ENCODE measurements at places on chromosomes 7 and 10. TPM values are rescaled to one million over a fixed set of nuclear protein-coding genes. Genes with fewer than 3 reads are reported as not detected.
A peak's percentile ranks its signal among the peaks of the same experiment; 100 is the strongest.

- H3K4me1 ChIP-seq: peaks cover 13% of the 10 kb centered on the region
- DNase-seq: no peak
- H3K36me3 ChIP-seq: no peaks in the 10 kb centered on the region
- no peak overlapping the region for H3K4me3 ChIP-seq
Measured at GRCh38 chr10:77320971-77321471, 316.6 kb downstream of the KCNMA1 start.

Gene FEZF1
- 20.0 TPM for total RNA-seq

DNA sequence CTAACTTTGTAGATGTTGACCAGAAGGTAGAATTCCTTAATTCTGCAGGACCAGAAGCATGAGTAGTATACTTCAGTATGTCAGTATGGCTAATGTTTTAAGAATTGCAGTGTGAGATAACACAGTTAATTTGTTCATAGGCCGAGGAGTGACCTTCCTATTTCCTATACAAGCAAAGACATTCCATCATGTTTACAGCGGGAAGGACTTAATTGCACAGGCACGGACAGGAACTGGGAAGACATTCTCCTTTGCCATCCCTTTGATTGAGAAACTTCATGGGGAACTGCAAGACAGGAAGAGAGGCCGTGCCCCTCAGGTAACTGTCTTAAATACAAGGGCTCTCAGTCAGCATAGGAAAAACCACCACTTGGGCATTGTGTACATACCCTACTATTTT lies 7.2 kb downstream of the DDX21 start:
- H3K27me3 ChIP-seq: no peaks in the 10 kb centered on the region
- H3K4me3 ChIP-seq: no peak overlapping the region
- no peak overlapping the region for H3K27ac ChIP-seq
- H3K4me1 ChIP-seq: no peaks in the 10 kb centered on the region

Gene EEPD1
- total RNA-seq: 7.8 TPM

- no peak overlapping the region for H3K4me3 ChIP-seq
- no peaks in the 10 kb centered on the region for H3K4me1 ChIP-seq
- no peaks in the 10 kb centered on the region for H3K27me3 ChIP-seq
- no peak for DNase-seq
Measured at GRCh38 chr7:19327018-19327417, 181.8 kb upstream of the FERD3L start.

GRCh38 chr7:80187279-80187678 lies 52.6 kb downstream of the GNAI1 start:
- no peak for DNase-seq
- H3K27me3 ChIP-seq: no peaks in the 10 kb centered on the region
- peak overlapping the region; percentile 56 for H3K27ac ChIP-seq
- no peaks in the 10 kb centered on the region for H3K36me3 ChIP-seq
- no peak overlapping the region for H3K4me3 ChIP-seq

Gene ARHGEF35
- 39.2 TPM for total RNA-seq

DNA sequence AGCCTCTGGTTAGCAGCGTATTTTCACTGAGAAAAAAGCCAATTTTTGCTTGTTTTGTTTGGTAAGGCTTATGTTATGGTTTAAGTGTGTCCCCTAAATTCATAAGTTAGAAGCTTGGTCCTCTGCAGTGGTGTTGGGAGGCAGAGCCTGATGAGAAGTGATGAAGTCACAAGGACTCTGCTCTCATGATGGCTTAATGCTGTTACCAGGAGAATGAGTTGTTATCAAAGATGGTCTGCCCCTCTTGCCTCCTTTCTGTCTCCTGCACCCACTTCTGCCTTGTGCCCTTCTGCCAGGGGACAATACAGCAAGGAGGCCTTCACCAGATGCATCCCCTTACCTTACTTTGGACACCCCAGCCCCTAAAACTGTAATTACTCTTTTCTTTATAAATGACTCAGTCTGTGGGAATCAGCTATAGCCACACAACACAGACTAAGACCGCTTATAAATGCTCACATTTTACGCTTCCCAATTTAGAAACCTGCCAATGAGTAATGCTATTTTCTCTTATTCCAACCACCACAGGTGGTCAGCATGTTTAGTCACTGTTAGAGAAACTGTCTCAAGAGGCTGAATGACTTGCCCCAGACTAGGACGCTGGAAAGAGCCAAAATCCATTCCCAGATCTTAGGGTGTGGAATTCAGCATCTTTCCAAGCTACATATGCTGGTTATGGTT lies 6.1 kb upstream of the PKD1L1 start:
- no peak overlapping the region for H3K4me3 ChIP-seq
- H3K36me3 ChIP-seq: peaks cover 35% of the 10 kb centered on the region
- peaks cover 36% of the 10 kb centered on the region for H3K4me1 ChIP-seq
- DNase-seq: no peak

GRCh38 chr7:10075866-10076265 lies 897.8 kb upstream of the PHF14 start:
- peaks cover 21% of the 10 kb centered on the region for H3K4me1 ChIP-seq
- H3K4me3 ChIP-seq: no peak overlapping the region
- no peak for DNase-seq

GRCh38 chr7:150401861-150402631 lies 22.9 kb downstream of the ZNF775 start:
- H3K4me1 ChIP-seq: peaks cover 81% of the 10 kb centered on the region
- H3K36me3 ChIP-seq: peaks cover 6% of the 10 kb centered on the region
- peak overlapping the region; percentile 42 for H3K4me3 ChIP-seq
- peak overlapping the region; percentile 99 for H3K27ac ChIP-seq
- H3K27me3 ChIP-seq: no peaks in the 10 kb centered on the region

DNA sequence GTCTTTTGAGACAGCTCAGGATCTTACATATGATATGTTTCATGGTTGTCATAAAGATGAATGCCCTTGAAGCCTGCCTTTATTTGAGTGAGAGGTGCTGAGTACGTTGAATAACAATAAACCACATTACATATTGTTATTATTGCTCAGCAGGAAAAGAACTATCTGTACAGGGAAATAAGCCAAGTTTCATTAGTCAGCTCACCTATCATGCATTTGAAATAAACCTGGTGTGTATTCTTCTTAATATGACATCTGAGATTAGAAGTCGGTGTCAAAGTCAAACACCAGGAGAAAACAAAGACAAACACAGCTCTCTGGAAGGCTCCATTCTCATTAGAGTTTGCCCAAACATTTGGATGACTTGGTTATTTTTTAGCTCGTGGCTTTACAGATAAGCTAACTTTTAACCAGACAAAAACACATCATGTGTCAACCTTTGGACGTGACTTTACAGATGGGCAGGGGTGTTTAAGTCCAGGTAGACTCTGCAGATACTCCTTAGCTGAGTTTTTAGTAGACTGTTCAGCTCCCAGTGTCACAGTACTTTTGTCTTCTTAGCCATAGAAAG lies 71.2 kb upstream of the AOAH start:
- H3K36me3 ChIP-seq: no peaks in the 10 kb centered on the region
- no peak overlapping the region for H3K4me3 ChIP-seq
- no peak overlapping the region for H3K27ac ChIP-seq
- H3K4me1 ChIP-seq: peaks cover 6% of the 10 kb centered on the region

DNA sequence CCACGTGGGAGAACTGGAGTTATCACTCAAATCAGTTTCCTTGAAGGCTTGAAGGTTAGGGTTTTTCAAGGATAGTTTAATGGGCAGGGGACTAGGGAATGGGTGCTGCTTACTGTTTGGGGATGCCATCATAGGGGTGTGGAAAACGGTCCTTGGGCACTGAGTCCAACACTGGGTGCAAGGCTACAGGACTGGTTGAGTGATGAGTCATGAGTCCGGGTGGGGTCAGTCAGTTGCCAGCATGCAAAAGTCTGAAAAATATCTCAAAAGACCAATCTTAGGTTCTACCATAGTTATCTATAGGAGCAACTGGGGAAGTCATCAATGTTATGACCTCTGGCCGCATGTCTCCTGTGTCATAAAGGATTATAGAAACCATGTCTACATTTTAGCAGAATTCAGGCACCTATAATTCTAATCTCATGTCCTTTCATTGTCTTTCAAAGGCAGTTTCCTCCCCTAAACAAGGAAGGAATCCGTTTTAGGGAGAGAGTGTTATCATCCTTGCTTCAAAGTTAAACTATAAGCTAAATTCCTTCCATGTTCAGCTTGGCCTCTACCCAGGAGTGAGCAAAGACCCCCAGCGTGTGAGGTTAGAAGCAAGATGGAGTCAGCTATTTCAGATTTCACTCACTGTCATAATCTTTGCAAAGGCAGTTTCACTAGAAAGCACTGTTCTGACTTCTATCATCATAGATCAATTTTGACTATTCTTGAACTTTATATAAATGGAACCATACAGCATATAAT lies 94.5 kb downstream of the COL26A1 start:
- peak overlapping the region; percentile 12 for H3K27ac ChIP-seq
- no peaks in the 10 kb centered on the region for H3K4me1 ChIP-seq
- H3K27me3 ChIP-seq: no peaks in the 10 kb centered on the region
- DNase-seq: no peak
- H3K4me3 ChIP-seq: no peak overlapping the region

DNA sequence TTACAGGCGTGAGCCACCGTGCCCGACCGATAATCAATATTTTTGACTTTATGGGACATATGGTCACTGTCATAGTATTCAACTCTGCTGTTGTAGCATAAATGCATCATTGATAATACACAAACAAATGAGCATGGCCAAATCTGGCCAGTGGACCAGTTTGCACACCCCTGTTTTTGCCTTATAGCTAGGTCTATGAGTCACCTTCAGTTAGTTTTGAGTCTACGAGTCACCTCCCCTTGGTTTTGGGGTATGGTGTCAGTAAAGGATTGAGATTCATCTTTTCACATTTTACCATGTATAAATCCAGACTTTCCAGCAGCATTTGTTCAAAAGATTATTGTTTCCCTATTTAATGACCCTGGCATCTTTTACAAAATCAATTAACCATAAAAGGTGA lies 362.5 kb upstream of the NRP1 start:
- peaks cover 26% of the 10 kb centered on the region for H3K36me3 ChIP-seq
- no peak overlapping the region for H3K27ac ChIP-seq
- no peaks in the 10 kb centered on the region for H3K27me3 ChIP-seq
- no peak for DNase-seq
- H3K4me3 ChIP-seq: no peak overlapping the region

Gene CYP2C19
- 0.09 TPM for total RNA-seq

All from WTC11 (cell line).